Calu3 (cell line): ENCODE measurements at places on chromosomes 7 and 10. TPM values are rescaled to one million over a fixed set of nuclear protein-coding genes. Genes with fewer than 3 reads are reported as not detected.

DNA sequence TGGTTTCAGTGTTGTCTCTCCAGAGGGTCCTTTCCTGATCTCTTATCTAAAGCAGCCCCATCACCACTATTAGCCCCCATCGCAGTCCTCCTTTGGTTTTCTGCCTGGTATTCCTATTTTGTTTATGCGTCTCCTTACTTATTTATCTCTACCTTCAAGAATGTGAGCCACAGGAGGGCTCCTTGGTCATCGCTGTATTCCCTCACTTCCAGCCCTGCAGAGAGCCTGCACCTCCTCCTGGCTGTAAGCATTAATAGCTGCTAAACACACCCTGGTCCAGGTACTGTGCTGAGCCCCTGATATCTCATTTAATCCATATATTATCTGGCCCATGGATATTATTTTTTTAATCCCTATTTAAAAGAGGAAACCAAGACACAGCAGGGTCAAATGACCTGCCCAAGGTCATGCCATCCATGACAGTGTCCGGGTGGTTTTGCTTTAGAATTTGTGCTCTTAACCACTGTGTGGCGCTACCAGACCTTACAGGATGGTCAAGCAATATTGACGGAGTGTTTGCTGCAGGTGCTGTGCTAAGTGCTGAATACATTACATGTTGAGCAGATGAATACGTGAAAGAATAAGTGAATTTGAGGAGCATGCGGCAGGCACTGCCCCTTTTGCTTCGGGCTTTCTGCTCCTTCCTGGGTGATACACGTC lies 227.2 kb downstream of the ADAM12 start:
- no peaks in the 10 kb centered on the region for H3K36me3 ChIP-seq
- H3K4me3 ChIP-seq, result no peak overlapping the region
- DNase-seq, result no peak
- H3K27me3 ChIP-seq, result peaks cover 70% of the 10 kb centered on the region
- H3K27ac ChIP-seq, result no peak overlapping the region

GRCh38 chr7:88842201-88842600 lies 46.7 kb upstream of the TEX47 start:
- no peak overlapping the region for H3K27ac ChIP-seq
- no peaks in the 10 kb centered on the region for H3K27me3 ChIP-seq
- H3K4me3 ChIP-seq, result no peak overlapping the region
- no peak for DNase-seq
- no peaks in the 10 kb centered on the region for H3K4me1 ChIP-seq

- peaks cover 42% of the 10 kb centered on the region for H3K4me1 ChIP-seq
- H3K4me3 ChIP-seq, result peak overlapping the region; percentile 55
- peaks cover 5% of the 10 kb centered on the region for H3K36me3 ChIP-seq
Observed at GRCh38 chr10:32972460-32972859, 14.4 kb upstream of the ITGB1 start.

GRCh38 chr7:111942450-111943081 lies 263.6 kb downstream of the DOCK4 start:
- no peak for DNase-seq
- no peaks in the 10 kb centered on the region for H3K36me3 ChIP-seq
- H3K27me3 ChIP-seq, result no peaks in the 10 kb centered on the region
- H3K27ac ChIP-seq, result no peak overlapping the region
- no peak overlapping the region for H3K4me3 ChIP-seq
- no peaks in the 10 kb centered on the region for H3K4me1 ChIP-seq

The PRR15 gene
- total RNA-seq, result 76.1 and 111 TPM in 2 replicates

GRCh38 chr7:22168129-22168634 lies 188.8 kb downstream of the RAPGEF5 start:
- H3K36me3 ChIP-seq, result peaks cover 4% of the 10 kb centered on the region
- H3K27me3 ChIP-seq, result no peaks in the 10 kb centered on the region
- no peak for DNase-seq

The THSD7A gene
- total RNA-seq, result 5.9 and 8.3 TPM in 2 replicates

GRCh38 chr10:113273181-113274163 lies 279.4 kb upstream of the HABP2 start:
- H3K4me3 ChIP-seq, result no peak overlapping the region
- H3K27ac ChIP-seq, result no peak overlapping the region
- no peaks in the 10 kb centered on the region for H3K36me3 ChIP-seq
- DNase-seq, result no peak
- peaks cover 36% of the 10 kb centered on the region for H3K27me3 ChIP-seq

- no peaks in the 10 kb centered on the region for H3K27me3 ChIP-seq
- H3K4me3 ChIP-seq, result no peak overlapping the region
- H3K27ac ChIP-seq, result no peak overlapping the region
- no peak for DNase-seq
- H3K4me1 ChIP-seq, result peaks cover 8% of the 10 kb centered on the region
Observed at GRCh38 chr10:131928248-131929095, 27.7 kb downstream of the PPP2R2D start.
